Stimulated activated CD4-positive, alpha-beta T cell treated with anti-CD3 and anti-CD28 coated beads, Interleukin-1b, Interleukin-23, amount 100 ng/mL, for 1 hour (primary cell): ENCODE measurements at places on chromosomes 1 and 21.

GRCh38 chr1:51976846-51977602 is 13.5 kb downstream of the RAB3B start:
- no peak for DNase-seq

DNA sequence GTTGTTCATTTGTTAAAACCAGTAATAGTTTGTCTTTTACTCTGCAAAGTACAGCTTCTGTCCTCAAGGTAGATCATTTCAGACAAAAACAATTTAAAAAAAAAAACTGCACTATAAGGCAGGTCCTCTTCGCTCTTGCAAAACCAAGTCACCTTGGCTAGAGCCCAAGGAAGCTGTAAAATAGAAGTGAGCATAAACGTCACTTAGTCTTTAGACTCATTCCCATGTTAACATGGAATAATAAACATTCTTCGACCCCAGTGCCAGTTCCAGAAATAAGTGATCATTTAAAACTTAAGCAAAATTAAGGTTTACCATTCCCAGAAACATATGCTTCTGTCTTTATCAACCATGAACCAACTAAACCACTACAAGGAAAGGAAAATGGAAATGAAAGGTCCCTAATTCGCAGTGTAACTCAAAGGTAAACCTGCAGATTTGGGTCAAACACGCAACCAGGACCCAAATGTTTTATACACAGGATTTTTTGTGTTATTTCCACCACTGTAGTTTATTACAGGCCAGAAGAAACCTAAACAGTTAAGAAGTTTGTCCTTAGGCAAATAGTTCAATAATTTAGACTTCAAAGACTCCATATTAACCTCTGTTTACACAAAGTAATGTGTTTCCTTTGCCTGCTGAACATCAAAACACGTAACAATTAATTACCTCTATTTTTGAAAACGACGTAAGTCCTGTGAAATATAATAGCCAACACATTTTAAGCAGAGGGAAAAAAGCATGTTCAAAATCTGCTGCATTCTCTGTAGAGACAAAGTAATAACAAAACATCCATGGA is 54.6 kb downstream of the TGFBR3 start:
- DNase-seq, result no peak

GRCh38 chr21:29299046-29299915 is 559 bp downstream of the BACH1 start:
- peak; percentile 23 for DNase-seq

DNA sequence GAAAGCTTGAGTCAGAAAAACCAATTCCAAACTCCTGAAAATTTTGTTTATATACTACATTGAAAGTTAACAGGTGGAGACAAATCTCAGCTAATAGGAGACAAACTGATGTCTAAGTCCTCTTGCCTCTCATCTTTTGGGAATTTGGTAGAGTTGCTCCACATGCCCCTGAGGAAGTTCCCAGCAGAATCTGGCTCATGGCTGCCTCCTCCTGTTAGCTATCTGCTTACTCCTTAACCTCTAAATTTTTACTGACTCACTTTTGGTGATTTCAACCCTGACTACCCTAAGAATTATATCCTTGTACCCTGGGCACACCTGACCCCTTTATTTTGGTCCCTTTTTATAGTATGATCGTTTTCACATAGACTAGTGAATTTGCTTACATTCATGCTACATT is 633.7 kb upstream of the USP24 start:
- DNase-seq, result no peak

DNA sequence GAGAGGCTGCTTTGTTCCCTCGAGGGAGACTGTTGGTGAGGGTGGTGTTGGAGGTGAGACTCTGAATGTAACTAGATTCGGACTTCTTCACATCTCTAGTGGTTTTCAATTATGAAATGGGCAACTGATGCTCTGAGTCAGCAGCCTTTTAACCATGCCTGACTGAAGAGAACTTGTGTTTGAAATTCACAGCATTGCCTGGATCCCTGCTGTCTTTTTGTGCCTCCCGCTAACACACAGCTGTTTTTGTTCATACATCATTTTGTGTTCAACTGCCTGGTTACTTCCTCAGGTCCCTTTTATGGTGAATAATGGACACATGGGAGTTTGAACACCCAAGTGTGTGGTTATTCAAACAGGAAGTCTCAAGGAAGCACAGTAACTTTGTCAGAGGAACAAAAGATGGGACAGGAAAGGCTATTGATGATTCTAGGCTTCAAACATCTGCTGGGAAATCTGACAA is 16.8 kb downstream of the LAMC1 start:
- DNase-seq, result no peak

GRCh38 chr1:151235235-151235634 is 19.3 kb upstream of the PSMD4 start:
- no peak for DNase-seq

DNA sequence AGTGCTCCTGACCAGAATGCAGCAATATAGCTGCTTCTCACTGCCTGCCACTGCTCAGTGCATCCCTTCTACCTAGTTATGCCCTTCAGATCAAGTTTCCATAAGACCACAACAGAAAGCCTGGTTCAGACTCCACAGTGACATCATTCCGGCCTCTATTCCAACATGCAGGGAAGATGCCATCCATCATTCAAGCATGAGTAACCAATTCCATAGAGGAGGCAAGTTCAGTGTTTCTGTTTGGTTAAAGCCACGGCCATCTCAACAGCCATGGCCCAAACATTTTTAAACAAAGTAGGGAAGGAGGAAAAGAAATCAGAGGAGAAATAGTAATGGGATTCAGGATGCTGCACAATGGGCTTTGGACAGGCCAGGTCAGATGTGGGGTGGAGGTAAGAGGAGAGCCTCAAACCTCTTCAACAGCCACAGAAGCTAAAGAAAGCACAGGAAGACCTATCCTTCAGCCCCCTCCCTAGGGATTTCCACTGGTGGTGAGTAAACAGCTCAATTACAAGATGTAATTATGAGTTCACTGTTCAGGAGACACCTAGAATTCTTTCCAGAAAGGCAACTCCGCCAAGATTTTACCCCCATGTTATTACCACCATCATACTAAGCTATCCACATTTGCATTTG is 484.9 kb downstream of the SETD4 start:
- DNase-seq, result no peak

DNA sequence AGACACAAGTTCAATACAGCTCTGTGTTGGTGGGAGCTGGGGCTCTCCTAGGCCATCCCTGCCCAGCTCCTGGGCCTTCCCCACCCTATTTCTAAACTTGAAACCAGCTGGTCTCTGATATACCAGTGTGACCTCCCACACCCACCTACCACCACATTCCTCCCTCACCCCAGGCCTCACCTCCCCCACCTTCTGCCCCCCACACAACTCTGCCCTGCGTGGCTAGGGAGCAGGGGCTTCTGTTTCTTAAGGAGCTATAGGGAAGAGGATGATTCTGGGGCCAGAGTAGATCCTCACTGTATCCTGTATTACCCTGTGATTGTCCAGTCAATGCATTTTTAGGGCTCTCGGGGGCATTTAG is 16.5 kb downstream of the NES start:
- no peak for DNase-seq

DNA sequence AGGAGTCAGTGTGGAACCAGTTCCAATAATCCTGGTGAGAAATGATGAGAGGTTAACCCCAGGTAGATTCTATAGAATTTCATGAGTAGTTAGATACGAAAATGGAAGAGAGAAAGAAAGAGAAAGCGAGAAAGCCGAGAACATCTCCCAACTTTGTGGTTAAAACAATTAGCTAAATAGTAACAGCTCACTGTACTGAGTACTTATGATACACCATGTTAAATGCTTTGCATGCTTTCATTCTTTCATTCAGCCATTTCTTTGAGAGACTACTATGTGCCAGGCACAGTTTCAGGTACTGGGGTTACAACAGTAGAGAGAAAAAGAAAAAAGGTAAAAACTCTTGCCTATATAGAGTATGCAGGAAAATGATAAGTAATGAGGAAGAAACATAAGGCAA is 109.7 kb upstream of the SYT6 start:
- DNase-seq, result no peak

DNA sequence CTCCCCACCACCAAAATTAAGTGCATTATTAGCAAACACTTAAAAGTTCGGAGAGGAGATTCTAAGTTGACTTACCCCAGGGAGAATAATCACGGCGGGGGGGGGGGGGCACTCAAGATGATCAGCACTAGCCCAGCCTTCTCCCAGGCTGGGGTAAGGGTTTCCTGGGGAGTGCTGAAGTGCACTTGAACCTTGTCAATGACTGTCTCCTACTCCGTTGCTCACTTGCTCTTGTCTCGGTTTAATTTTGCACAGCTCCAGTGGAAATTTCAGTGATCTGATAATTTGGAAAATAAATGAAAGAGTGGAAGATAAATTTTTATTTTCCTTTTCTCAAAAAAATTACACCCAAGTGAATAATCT is 59.2 kb downstream of the PBX1 start:
- no peak for DNase-seq

DNA sequence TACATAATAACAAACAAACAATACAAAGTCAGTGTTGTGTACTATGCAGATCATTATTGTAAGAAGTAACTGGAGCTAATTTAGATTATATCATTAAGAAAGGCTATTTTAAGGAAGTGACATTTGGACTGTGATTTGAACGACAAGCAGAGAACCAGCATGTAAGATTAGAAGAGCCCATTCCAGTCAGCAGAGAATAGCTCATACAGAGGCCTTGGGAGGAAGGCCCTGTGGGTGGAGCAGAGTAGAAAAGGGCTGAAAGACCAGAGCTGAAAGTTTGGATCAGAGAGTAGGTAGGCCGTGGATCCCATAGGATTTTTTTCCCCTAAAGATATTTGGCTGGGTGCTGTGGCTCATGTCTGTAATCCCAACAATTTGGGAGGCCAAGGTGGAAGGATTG is 190.1 kb downstream of the OMA1 start:
- DNase-seq, result no peak

DNA sequence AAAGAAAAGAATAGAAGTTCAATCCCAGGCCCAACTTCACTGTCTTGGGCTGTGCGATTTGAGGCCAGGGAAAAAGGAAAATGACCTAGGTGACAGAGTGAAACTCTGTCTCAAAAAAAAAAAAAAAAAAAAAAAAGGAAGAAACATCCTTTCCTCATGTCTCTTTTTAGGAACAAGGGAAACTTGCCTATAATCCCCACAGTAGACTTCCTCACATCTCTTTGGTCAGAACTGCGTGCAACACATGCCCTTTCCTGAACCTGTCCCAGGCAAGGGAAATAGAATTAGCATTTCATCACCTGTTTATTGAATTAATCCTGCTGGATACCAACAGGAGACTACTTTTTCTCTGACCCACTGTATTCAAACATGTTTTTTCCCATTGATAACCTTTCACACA is 2.3 kb downstream of the DCST1 start:
- no peak for DNase-seq

GRCh38 chr1:102595106-102595505 is 513.2 kb downstream of the COL11A1 start:
- DNase-seq, result no peak

DNA sequence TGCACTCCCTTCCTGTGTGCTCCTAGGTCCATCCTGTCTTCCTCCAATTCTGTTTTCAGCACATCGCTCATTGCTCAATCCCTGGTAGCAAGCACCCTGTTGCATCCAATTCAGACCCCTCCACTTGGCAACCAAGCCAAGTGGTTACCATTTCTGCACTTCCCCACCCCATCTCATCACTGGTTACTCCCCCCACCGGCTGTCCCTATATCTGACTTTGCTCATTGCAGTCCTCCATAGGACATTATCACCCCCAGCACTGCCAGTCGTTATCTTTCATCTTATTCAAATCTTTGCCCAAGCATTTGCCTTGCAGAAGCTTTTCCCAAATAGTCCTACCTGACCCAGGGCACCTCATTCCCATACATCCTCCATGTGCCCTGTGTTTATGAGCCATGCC is 2.1 kb upstream of the TMEM9 start:
- DNase-seq, result no peak

DNA sequence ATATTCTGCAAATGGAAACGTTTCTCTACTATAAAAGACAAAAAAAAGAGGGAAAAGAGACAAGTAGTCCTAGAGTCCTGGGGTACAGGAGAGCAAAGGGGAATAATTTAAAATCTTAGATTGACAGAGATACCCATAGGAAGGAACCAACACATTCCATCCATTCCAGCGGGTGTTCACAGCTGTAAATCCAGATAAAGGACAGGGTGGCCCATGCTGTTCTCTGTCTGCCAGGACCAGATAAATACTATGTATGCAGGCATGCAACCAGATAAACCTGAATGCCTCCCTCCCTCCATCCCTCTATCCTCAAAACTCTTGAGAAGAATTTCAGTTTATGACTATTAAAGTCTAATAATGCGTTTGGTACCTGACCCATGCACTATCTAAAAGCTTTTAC is 131.8 kb downstream of the PTPN14 start:
- no peak for DNase-seq

- DNase-seq, result no peak
Measured at GRCh38 chr1:195876792-195877191, 731.4 kb downstream of the KCNT2 start.

- DNase-seq, result no peak
Measured at GRCh38 chr21:18443701-18444100, 40.1 kb upstream of the TMPRSS15 start.

- DNase-seq, result no peak
Measured at GRCh38 chr1:99996951-99997350, 27.2 kb downstream of the SLC35A3 start.

- DNase-seq, result no peak
Measured at GRCh38 chr1:174239541-174239940, 80.2 kb downstream of the RABGAP1L start.

DNA sequence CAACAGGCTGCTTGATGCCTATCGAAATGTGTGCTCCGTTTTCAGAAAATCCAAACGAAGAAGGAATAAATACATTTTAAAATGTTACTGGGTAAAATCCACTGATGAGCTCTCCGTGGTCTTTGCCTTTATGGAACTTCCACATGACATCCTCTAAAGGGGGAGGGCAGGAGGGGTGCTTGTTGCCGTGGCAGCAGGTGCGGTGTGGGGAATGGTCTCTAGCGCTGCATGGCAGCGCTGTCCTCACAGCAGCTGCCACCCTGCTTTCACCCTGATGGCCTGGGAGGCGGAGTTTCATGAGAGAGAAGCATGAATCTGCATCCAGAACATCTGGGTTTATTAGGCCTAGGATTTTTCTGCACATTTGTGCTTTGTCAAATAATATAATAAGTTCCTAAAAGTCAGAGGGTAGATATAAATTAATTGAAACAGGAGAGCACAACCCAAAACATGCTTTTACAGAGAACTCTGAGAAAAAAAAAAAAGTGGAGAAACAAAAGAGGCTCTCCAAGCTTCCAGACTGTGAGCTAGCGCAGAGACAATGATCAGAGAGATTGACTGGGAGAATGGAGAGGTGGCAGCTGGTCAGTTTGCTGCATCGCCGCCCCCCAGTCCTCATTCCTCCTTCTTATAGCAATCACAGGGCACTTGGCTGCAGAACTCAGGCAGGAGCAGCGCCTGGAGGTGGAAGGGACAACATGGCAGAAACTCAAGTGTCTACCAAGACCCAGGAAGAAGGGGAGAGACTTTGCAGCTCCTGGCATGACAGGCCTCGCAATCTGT is 228.6 kb downstream of the DSCAM start:
- DNase-seq, result no peak
